NCI-H1436 (cell line): ENCODE measurements at places on chromosomes 3 and 15.

GRCh38 chr3:126065876-126066275 lies 18.0 kb downstream of the SLC41A3 start:
- no peak for DNase-seq

GRCh38 chr3:128378631-128379347 lies 87.9 kb downstream of the DNAJB8 start:
- DNase-seq, result no peak

GRCh38 chr15:61390138-61390537 lies 161.0 kb upstream of the RORA start:
- no peak for DNase-seq

DNA sequence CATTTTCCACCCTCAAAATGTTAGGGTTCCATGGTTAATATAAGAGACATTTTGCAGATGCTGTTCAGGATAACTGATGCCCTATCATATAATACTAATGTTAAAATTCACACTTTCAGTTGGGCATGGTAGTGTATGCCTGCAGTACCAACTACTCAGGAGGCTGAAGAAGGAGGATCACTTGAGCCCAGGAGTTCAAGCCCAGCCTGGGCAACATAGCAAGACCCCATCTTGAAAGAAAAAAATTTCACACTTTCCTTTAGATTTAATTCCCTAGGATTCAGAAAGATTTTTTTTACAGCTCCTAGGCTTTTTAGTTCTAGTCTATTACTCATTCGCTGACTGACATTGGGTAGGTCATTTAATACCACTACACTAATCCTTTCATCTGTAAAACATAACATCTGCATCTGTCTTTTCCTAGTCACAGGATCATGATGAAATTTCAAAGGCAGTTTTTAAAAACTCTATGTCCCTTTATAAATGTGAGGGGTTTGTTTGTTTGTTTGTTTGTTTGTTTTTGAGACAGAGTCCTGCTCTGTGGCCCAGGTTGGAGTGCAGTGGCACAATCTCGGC lies 103.7 kb downstream of the MYO5A start:
- no peak for DNase-seq

GRCh38 chr3:33773637-33774036 lies 24.8 kb upstream of the PDCD6IP start:
- no peak for DNase-seq

DNA sequence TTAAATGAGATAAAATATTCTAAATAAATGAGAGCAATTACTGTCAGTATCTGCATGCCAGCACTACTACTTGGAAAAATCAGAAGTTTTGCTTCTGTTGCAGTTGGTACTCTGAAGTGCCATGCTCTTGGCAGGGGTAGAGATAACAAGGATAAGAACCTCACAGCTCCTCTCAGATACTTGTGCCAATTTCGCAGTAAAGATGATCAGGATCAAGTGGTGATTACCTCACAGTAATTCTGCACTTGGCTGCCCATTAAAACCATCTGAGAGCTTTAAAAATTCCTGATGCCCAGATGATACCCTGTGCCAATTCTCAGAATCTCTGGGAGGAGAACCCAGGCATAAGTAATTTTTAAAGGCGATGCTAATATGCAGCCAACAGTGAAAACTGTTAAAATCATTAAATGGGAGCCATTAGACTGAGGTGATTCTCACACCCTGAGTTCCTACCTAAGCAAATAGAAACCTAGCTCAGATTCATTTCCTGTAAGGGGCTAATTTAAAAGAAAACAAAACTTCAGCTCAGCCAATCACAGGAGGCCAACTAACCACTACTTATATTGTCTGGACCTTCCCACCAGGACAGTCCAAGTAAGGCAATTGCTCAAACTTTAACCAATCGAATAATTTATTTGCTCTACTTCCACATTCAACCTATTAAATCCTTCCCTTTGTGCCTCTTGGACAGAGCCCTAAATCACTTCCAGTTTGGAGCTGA lies 171.2 kb downstream of the KCNMB2 start:
- DNase-seq, result no peak
